ENCODE measurements at places on chromosomes 13 and 19.

DNA sequence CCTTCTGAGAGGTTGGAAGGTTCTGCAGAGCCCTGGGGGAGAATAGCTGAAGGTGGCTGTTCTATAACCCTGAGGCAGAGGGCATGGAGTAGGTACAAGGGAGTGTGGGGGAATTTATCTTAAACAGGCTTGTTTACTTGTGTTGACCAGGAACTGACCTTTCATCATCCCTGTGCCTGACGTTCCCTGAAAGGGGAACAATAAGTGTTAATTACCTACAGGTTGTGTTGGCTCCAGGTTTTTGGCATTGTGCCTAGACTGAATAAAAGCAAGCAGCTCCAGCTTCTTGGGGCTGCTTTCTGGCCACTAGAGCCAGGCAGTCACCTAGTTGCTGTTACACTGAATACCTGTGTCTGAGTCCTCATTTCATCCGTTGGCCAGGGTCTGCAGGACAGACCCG, 60.0 kb downstream of the ZNF627 start:
- DNase-seq: no peak

DNA sequence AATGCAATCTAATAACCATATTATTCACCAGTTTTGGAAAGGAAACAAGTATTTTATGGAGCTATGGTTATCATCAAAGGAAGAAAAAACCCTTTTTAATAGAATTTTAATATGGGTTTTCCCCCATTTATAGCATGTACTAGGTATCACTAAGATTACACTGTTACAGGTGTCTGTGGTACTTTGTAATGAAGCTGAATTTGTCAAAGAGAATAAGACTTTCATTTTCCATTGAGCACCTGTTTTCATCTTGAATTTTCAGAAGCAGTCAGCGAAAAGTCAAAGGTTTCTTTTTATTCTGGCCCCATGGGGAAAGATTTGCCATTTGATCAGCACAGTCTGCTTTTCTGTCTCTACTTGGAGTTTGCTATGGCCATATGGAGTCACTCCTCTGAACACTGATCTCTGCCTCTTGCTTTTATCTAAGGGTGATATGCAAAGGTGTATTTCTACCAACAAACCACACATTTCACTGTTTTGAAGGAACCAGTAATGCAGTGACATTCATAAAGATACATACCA, 590.0 kb downstream of the DCT start:
- no peak for DNase-seq

DNA sequence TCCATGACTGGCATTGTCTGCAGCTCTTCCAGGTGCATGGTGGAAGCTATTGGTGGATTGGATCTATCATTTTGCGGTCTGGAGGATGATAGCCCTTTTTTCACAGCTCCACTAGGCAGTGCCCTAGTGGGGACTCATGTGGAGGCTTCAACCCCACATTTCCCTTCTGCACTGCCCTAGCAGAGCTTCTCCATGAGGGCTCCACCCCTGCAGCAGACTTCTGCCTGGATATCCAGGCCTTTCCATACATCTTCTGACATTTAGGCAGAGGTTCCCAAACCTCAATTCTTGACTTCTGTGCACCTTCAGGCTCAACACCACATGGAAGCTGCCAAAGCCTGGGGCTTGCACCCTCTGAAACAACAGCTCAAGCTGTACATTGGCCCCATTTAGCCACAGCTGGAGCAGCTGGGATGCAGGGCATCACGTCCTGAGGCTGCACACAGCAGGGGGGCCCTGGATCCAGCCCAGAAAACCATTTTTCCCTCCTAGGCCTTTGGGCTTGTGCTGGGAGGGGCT, 800.2 kb upstream of the MIR17HG start:
- DNase-seq: no peak

DNA sequence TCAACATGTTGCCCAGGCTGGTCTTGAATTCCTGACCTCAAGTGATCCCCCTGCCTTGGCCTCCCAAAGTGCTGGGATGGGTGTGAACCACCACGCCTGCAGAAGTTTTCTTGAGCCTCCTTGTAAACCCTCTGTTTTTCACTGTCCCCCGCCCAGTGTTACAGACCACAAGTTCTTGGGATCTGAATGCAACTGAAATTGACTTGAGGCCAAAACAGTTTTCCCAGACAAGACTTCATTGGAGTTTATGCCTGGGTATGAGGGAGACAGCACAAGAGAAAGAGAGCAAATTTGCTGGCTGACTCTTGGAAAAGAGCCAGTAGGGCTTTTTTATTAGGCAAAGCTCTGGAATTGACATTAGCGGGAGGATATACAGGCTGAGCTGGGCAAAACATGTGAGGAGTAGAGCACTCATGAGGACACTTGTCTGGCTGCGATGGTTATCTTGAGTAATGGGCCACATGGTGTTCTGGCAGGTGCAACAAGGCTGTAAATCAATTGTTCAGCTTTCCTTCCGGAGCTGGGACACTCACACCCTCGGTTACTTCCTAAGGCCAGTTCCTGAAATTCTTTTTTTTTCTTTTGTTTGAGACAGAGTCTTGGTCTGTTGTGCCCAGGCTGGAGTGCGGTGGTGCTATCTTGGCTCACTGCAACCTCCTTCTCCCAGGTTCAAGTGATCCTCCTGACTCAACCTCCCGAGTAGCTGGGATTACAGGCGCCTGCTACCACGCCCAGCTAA, 12.7 kb upstream of the HNRNPL start:
- no peak for DNase-seq

- no peak for DNase-seq
Observed at GRCh38 chr13:33401238-33401637, 115.7 kb upstream of the STARD13 start.

DNA sequence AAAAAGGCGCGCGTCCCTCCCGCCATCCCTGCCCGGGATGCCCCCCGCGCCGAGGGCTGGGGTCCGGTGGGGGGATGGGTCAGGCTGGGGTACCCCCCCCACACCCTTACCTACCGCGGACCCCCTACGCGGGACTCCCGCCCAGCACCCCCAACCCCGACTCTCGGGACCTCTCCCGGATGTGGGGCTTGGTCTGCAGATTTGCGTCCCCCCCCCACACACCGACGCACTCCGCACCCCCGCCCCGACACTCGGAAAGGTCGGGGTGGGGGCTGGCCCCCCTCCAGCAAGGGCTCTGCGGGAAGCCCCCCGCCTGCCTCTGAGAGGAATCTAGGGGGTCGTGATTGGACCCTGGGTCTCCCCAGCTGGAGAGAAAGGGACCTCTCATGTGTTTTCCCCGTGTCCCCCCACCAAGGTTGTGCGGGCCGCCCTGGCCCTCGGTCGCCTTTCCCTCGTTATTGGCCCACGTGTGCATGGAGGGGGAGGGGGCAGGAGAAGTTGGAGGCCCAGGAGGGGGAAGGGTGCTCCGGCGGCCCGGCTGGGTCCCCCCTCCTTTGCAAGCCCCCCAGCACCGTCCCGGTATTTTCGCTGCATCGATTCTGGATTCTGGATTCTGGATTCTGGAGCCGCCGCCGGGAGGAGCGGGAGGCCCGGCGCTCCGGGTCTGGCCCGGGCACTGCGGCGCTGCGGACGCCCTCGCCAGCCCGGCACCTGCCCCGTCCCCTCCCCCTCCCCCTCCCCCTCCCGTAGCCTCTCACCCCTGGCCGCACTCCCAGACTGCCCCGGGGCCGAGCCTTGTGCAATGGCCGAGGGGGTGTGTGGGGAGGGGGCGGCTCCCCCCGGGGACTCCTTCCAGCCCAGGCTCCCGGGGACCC, 607 bp downstream of the NFIC start:
- DNase-seq: no peak

- DNase-seq: no peak
Observed at GRCh38 chr19:2173388-2173766, 9.6 kb downstream of the DOT1L start.

DNA sequence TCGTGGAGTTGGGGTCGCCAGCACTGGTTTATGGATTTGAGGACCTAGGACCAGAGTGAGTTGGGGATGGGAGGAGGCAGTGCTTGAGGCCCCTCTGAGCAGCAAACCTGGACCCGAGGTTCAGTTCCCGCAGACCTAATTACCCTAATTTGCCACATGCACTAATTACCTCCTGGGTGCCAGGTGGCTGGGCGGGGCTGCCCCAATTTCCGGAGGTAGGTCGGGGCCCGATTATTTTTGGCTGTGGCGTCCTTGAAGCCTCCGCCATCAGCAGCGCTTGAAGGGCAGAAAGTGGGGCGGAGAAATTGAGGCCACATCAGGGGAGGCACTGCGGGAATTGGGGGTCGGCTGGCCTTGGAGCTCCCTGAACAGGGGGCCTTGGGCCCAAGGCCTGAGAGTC, 5.9 kb upstream of the HOMER3 start:
- DNase-seq: no peak

DNA sequence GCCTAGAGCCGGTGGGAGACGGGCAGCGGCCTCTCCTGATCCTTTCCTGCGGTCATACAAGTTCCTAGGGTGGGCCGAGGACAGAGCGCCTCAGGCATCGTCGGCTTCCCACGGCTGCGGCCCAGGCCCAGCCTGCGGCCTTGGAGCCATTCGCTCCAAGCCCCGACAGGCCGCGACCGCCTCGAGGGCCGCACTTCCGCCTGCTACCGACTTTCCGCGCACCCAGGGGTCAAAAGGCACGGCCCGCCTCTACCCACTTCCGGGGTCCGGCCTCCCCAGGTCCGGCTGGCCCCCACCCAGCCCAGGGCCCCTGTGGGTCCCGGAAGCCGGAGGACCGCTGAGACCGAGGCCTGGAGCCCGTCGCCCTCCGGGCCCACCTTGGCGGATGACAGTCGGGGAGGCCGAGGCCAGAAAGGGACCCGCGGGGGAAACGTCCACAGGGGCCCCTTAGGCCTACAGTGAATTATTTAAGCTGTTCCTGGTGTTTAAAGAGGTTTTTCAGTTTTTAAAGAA, 16.2 kb downstream of the ZIC2 start:
- no peak for DNase-seq

- no peak for DNase-seq
Observed at GRCh38 chr13:27617881-27618321, 2.4 kb downstream of the LNX2 start.

GRCh38 chr13:112670864-112671263, 19.0 kb upstream of the ATP11A start:
- no peak for DNase-seq

DNA sequence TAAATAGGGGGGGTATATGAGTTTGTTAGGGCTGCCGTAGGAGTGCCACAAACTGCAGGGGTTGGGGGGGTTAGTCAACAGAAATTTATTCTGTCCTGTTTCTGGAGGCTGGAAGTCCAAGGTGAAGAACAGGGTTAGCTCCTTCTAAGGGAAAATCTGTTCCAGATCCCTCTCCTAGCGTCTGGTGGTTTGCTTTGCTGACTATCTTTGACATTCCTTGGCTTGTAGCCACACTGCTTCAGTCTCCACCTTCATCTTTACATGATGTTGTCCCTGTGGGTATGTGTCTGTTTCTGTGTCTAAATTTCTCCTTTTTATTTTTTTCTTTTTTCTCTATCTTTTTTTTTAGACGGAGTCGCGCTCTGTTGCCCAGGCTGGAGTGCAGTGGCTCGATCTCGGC, 8.1 kb upstream of the ICAM1 start:
- DNase-seq: no peak

DNA sequence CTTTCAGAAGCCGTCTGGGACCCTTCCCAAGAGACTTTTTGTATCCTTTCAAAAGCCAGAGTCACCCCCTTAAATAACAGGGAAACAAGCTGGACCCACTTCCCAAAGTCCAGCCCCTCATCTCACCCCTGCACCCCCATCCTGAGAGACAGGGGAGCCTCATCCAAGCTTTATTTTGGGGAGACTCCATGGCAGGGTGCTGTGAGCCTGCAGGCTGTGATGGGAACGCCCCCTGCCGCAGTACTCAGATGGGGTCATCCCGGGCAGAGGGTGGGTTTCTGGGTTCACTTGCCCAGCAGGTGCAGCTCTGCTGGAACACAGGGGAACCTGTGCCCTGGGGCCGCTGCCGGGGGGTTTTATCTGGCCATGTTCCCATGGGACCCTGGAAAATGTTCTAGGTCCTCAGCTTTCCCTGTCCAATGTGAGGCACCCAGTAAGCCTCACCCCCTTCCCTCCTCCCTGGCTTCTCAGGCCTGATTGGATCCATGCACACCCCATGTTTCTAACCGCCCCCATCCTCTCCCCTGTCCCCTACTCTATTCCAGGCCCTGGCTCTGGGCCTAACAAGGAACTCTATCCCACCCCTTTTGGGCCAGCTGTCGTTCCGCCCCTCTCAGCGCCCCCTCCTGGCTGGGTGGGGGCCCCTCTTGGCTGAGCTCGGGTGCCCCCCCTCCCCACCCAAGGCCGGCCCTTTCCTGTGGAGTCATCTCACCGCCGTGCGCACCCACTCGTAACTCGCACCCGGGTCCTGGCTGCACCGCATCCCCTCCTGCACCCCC, 1.0 kb downstream of the HIF3A start:
- DNase-seq: no peak

- DNase-seq: no peak
Observed at GRCh38 chr13:48594096-48594815, 59.5 kb upstream of the CYSLTR2 start.

DNA sequence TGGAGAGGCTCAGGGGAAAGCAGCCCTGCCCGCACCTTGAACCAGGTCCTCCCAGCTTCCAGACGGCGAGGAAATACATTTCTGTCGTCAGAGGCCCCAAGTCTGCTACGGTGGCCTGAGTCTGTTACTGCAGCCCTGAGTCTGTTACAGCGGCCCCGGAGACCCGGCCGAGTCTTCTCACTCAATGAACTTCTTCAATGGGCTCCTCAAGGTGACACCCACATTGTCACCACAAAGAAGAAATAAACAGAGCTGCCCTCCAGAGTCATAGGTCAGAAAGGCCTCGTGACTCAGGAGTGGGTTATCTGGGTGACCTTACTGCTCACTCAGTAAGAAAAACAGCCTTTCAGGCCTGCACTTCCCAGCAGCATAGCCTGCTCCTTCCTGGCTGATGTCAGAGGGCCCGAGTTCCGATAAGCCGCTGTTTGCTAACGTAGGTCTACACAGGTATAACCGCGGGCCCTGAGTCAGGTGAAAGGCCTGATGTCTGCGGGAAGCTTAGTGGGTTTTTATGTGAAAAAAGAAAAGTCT, 66.9 kb upstream of the TM9SF2 start:
- DNase-seq: no peak

- DNase-seq: peak; percentile 29
Observed at GRCh38 chr19:34366738-34367623, 2.0 kb downstream of the GPI start.

- no peak for DNase-seq
Observed at GRCh38 chr13:76600081-76600480, 286.1 kb downstream of the KCTD12 start.

- no peak for DNase-seq
Observed at GRCh38 chr19:28201462-28201943, 1011.4 kb downstream of the UQCRFS1 start.

DNA sequence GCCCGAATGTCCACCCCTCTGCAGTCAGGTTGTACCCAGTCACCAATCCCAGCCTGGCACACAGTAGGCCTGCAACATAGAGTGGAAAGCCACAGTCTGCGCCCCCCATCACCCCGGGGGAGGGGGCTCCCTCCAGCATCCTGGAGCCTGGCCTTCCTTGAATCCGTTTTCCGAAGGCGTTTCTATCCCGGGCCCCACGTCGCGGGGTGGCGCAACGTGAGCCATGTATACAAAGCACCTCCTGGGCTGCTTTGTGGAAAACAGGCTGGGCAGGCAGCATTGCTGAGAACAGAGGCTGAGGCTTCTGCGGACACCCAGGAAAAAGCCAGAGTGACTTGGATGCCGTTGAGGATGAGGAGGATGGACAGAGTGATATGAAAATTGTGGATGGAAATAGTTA, 103.3 kb upstream of the USP29 start:
- DNase-seq: no peak

GRCh38 chr13:112464720-112465119, 88.6 kb downstream of the SPACA7 start:
- no peak for DNase-seq

Measured in RKO (cell line).